ENCODE measurements at places on chromosomes 5 and 9. TPM values are rescaled to one million over a fixed set of nuclear protein-coding genes. Genes with fewer than 3 reads are reported as not detected.

The PCDHGC5 gene
- total RNA-seq = 3.3 TPM

The FCN1 gene
- not detected for total RNA-seq

The SLC36A2 gene
- not detected for total RNA-seq

The DEPDC1B gene
- total RNA-seq = 12.3 TPM

The DCANP1 gene
- total RNA-seq = not detected
